ENCODE measurements at places on chromosomes 1 and 21. TPM values are rescaled to one million over a fixed set of nuclear protein-coding genes. Genes with fewer than 3 reads are reported as not detected.

NBPF6 gene
- polyA plus RNA-seq = not detected

BRDT gene
- 1.0 TPM for polyA plus RNA-seq

DNA sequence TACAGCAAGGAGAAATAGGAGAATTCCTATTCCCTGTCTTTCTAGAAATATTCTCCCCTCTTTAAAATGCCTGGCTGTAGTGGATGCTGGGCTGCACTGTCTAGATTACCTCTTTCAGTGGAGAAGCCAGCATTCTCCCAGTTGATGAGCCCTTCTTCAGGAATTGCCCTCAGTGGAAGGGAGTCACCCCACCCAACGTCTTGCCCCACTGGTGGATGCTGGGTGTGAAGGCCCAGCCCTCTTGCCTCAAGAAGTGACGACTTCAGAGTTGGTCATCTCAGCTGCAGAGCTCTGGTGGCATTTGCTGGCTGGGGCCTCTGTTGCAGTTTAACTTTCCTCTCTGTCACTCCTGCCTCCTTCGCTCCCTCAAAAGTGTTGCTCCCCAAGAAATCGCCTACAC is 248.2 kb downstream of the ATG4C start:
- no peak for DNase-seq

- no peak for DNase-seq
Observed at GRCh38 chr1:40976952-40977690, 2.4 kb upstream of the CTPS1 start.

SPRR2A gene
- not detected for polyA plus RNA-seq

DNA sequence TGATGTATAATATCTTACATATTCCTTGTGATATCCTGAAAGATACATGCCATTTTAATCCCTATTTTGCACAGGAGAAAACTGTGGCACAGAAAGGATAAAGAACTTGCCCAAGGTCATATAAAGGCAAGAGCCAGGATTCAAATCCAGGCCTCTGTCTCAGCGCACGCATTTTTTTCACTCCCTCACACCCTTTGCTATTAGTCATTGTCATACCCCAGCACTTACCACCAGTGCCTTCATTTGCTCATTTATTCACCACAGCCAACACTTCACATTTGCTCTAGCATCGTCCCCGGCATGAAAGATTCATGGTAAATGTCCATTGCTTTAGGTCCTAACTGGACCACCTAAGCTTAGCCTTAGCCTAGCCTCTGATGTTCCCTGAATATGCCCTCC is 14.2 kb downstream of the ALX3 start:
- DNase-seq = no peak

Measured in muscle of leg (tissue), 16 donors.